Central memory CD4-positive, alpha-beta T cell (primary cell): ENCODE measurements at places on chromosomes 1 and 21.

DNA sequence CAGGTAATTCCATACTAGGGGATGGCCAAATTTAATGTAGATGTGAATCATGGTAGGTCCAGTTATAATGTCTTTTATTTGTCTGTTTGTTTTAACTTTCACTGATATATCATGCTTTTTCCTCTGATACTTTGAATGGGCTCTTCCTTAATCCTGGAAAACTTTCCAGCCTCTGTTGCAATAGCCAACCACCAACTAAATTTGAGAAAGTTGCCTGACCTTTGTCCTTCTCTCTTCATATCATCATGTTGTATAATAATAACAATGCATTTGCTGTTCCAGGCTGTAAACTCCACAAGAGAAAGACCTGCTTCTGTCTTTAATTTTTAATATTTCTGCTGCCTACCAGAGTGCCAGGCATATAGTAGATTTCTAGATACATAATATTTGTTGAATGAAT is 146.1 kb downstream of the HMCN1 start:
- no peak for DNase-seq

GRCh38 chr1:164803366-164803765 is 244.4 kb downstream of the PBX1 start:
- no peak for DNase-seq

DNA sequence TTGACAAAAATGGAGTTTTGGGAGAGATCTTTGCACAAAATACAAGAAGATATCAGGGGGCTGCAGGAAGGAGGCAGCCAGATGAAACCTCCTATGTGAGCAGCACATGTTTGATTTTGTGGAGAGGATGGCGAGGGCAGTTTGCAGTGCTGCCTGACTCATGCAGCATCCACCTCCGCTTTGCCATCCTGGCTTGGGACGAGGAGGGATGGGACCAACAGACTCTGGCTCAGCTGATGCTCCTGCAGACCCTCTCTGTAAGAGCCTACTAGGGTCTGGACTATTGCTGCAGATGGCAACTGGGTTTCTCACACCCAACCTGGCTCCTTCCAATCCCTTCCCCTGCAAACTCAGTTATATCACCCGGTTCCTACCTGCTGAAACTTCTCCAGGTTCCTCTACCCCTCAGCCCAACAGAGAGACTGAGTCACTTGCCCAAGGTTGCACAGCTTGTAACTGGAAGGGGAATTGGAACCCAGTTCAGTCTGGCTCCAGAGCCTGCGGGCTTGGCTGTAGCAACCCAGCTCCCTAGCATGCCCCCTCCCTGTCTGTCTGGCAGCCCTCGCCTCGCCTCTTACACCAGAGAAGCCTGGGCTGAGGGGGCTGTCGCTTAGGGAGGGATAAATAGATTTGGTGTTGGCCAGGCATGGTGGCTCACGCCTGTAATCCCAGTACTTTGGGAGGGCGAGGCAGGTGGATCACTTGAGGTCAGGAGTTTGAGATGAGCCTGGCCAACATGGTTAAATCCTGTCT is 205.8 kb downstream of the PTPRU start:
- DNase-seq, result no peak

GRCh38 chr1:203589595-203589994 is 37.0 kb upstream of the ATP2B4 start:
- no peak for DNase-seq
